NK-92 treated with Interleukin-12 subunit alpha and Interleukin-12 subunit beta, amount 100 ng/mL, for 24 hours (cell line): ENCODE measurements at places on chromosomes 7 and 10.

DNA sequence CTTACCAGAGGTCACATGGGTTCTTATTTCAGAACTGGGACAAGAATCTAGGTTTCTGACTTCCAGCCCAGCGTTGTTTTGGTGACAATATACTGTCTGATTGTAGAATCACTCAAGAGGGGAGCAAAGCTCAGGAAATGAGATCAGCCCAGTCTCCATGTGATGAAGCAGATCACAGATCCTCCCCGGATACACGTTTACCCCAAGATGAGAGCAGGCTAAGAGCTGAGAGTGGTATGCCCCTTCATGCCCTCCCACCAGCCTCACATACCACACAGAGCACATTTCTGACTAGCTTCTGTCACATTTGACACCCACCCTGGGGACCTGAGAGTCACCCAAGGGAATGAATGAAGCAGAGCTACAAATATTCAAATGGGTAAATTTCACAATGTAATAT, 27.1 kb upstream of the PRKCQ start:
- no peak for DNase-seq

GRCh38 chr10:112526139-112526538, 79.1 kb downstream of the VTI1A start:
- no peak for DNase-seq

GRCh38 chr10:116961406-116962251, 43.4 kb downstream of the SHTN1 start:
- no peak for DNase-seq

- no peak for DNase-seq
These were observed 5.7 kb upstream of the HSPA12A start for GRCh38 chr10:116748041-116748440.

DNA sequence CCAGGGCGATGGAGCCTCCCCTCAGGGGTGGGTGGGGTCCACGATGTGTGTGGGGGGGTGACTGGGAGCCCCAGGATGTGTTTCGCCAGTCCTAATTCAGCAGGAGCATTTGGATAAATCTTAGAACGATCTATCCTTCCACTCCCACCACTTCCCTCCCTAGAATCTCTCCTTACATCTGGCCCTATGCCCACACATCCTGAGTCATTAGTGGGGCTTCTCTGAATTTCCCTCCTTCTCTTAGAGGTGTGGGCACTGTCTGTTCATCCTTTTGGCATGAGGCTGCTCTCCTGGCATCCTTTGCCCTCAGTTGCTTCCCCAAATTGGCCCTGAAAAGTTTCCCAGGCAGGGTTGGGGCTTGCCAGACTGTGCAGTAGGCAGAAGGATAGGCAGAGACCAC, 1.6 kb downstream of the GHRHR start:
- no peak for DNase-seq

GRCh38 chr10:9069136-9069535, 1014.6 kb downstream of the GATA3 start:
- DNase-seq: no peak

DNA sequence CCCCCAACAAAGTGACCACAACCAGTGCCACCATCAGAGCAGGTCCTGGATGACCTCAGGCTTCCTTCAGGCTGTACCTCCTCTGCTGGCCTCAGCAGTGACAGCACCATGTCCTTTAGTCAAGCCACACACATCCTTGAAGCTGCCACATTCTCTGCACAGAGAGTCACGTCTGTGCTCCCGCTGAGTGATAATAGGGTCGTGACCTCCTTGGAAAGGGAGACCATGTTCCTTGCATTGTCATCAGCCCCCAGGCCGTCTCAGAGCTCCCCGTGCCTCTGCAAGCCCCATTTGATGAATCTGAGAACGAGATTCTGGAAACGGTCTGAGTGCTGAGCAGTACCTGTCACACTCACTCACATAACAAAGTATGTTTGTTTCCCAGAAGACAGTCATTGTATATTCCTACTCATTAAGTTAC, 106.5 kb upstream of the PRR15 start:
- no peak for DNase-seq

- DNase-seq: no peak
These were observed 36.2 kb downstream of the WBP1L start for GRCh38 chr10:102779680-102780526.

DNA sequence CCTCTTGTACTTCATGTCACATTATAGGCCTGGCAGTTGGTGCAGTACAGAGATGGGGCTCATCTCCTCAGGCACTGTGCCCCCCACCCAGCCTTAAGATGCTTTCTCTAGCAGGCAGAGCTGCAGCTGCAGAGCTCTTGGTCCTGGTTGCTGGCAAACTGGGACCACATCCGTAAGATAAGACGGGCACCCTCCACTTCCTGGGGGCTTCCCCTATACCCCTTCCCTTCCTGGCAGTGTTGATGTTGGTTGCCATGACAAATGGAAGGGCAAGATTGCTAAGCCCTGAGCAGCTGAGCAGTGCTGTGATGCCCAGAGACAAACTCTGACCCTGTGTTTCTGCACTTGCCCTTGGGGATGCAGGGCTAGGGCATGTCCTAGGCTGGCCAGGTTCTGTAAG, 103.4 kb upstream of the ANLN start:
- DNase-seq: no peak

- DNase-seq: no peak
These were observed 118.5 kb downstream of the RAB18 start for GRCh38 chr10:27622596-27622995.

GRCh38 chr7:81638198-81638597, 131.6 kb downstream of the HGF start:
- DNase-seq: no peak

DNA sequence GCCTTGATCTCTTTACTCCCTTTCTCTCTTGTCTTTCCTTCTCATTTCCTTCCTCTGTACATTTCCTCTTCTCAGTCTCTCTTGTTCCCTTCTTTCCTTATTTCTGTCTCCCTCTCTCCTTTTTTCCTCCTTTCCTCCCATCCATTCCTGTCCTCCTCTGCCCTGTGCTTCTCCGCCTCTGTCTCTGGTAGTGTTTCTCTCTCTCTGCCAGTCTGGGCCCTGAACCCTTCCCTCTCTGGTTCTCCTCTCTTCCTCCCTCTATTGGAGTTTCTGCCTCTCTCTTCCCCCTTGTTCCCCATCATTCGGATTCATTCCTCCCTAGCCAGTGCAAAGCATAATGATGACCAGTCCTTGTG, 13.2 kb upstream of the PAX2 start:
- DNase-seq: no peak

GRCh38 chr7:47392241-47392759, 189.6 kb downstream of the TNS3 start:
- no peak for DNase-seq

GRCh38 chr10:87054373-87055295, 34.5 kb downstream of the FAM25A start:
- no peak for DNase-seq

GRCh38 chr10:59229441-59229840, 53.0 kb downstream of the PHYHIPL start:
- no peak for DNase-seq

DNA sequence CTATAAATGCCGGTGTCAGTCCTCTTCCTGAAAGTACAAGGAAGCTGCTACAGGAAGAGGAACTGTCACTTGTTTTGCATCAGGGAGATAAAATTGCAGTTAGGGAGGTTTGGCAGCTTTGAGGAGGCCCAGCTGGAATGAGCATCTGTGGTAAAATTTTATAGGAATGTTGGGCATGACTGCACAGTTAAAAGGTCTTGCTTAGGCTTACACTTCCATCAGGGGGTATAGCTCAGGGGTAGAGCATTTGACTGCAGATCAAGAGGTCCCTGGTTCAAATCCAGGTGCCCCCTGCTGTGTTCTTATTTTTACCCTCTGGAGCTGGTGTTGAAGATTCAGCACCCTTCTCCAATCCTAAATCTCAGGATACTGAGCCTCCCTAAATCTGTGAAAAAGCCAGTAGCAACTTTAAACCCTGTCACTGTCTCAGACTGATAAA, 65.9 kb downstream of the ZNF467 start:
- no peak for DNase-seq

GRCh38 chr7:47301105-47301477, 280.8 kb downstream of the TNS3 start:
- no peak for DNase-seq

GRCh38 chr7:12119620-12120303, 91.3 kb upstream of the TMEM106B start:
- DNase-seq: no peak

DNA sequence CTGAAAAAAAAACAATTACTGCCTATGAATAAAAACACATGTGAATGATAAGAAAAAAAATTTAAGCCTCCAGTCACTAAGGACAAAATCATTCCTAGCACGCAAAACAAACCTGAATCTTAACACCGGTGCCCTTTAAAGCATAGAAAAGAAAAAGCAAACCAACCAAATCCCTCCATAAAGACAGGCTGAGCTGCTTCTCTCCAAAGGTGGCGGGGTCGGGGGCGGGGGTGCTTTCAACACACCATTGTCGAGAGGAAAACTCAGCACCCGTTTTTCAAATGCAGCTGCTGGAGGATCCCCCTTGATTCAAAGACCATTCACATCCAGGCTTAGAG, 1.4 kb downstream of the ST8SIA6 start:
- DNase-seq: no peak
